T-helper 2 cell (primary cell): ENCODE measurements at places on chromosomes 5 and 9.

DNA sequence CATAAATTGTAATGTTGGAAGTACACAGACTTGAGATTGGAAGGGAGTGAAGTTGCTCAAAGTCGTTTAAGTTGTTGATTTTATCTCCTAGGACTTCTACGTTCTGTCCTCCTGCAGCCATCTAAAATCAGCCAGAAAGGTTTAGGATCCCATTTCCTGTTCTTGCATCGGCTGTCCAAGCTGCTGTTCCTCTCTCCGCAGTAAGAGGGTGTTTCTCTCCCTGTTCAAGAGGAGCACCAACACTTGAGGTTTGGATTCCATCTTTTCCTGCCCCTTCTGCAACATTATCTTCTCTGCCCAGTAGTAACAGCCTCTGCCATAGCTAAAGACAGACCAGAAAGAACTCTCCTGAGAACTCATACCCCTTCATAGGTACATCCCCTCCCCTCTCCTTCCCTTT lies 373.4 kb downstream of the GADD45G start:
- no peak for DNase-seq

- DNase-seq, result no peak
These were observed 85.6 kb upstream of the GHR start for GRCh38 chr5:42337607-42338006.

- no peak for DNase-seq
These were observed 275.2 kb upstream of the DMAC1 start for GRCh38 chr9:8074713-8075286.

GRCh38 chr9:70031141-70031545 lies 12.5 kb upstream of the MAMDC2 start:
- no peak for DNase-seq

GRCh38 chr5:157030692-157031091 lies 28.2 kb downstream of the HAVCR1 start:
- DNase-seq, result no peak

DNA sequence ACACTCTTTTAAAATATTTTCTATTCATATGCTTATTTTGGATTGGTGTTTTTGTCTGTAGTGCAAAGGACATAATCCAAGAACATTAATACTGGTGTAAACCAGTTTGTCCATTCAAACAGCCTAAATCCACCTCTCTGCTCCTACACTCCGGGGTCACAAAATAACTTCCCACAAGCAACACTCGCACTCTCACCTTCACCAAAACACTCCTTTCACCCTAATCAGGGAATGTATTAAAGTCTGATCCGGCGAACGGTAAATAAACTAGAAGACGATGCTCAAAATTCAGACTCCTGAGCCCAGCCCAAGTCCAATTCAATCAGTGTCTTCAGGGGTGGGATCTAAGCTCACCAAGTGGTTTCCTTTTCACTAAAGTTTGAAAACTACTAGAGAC lies 649 bp downstream of the AP3B1 start:
- DNase-seq, result no peak

DNA sequence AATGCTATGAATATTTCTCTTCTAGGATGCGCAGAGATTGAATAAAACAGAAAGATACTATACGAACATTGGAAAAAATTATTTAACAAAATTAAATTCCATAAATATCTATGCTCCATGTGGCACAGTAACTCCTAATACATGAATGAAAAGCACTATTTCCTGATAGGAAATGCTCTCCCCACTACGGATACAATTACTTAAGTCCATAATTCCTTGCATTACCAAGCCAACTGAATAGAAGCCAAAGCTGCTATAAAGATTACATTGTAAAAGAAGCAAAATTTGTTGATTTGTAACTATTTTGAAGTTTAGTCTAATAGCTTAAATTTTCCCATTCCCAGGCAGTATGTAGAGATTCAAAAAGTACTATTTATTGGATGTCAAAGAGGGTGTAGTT lies 61.8 kb upstream of the SNX2 start:
- DNase-seq, result no peak

DNA sequence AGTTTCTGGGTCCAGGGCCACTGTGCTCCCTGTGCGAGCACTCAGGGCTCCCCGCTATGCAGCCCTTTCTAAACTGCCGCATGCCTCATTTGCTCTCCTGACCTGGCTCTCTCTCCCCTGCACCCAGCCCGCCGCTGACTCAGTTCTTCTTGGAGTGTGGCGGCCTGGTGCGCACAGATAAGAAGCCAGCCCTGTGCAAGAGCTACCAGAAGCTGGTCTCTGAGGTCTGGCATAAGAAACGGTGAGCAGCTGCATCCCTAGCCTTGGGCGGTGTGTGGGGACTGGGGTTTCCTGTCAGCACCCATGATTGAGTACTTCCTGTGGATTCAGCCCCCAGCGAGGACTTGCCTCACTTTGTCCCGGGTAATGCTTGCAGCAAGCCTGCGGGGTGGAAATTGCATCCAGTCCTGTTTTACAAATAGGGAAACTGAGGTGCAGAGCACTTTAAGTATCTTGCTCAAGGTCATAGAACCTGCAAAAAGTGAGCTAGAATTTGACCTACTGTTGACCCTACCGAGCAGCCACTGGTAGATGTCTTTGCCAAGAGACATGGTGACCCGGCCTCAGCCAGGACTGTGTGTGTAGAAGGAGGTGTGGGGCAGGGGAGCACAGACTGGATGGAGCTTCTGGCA lies 27.9 kb downstream of the USP20 start:
- DNase-seq, result peak; percentile 67

DNA sequence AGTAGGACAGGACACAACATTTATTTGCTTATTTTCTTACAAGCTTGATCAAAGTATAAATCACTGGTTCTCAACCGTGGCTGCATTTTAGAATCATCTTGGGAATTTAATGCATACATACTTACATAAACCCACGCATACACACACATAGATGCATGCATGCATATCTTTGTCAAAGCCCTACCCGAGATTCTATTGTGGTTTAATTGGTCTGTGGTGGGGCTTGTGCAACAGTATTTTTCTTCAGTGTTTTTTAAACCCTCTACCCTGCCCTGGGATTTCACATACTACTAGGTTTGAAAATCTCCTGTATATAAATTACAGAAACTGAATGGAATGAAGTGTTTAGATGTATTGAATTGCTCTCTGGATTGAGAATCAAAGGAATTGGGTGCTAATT lies 1166.2 kb downstream of the MAT2B start:
- no peak for DNase-seq

- no peak for DNase-seq
These were observed 111.8 kb downstream of the LRRC70 start for GRCh38 chr5:62690421-62690820.

GRCh38 chr5:169670769-169671525 lies 33.9 kb downstream of the DOCK2 start:
- no peak for DNase-seq

- no peak for DNase-seq
These were observed 154.8 kb upstream of the LHFPL2 start for GRCh38 chr5:78803353-78803752.

- DNase-seq, result no peak
These were observed 321.9 kb upstream of the ACTBL2 start for GRCh38 chr5:57804505-57804904.

DNA sequence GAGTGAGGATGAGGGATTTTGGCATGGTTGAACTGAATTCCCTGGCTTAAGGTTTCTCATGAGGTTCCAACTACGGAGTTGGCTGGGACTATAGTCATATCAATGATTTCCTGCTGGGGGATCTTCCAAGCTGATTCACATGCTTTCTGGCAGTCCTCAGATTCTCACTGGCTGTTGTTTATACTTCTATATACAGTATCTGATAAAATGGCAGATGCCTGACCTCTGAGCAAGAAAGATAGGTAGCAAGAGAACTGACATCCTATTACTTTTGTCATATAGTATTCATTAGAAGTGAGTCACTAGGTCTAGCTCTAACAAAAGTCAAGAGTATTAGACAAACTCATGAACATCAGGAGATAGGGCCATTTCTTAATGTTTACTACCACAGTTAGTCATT lies 440.9 kb upstream of the EDIL3 start:
- no peak for DNase-seq

DNA sequence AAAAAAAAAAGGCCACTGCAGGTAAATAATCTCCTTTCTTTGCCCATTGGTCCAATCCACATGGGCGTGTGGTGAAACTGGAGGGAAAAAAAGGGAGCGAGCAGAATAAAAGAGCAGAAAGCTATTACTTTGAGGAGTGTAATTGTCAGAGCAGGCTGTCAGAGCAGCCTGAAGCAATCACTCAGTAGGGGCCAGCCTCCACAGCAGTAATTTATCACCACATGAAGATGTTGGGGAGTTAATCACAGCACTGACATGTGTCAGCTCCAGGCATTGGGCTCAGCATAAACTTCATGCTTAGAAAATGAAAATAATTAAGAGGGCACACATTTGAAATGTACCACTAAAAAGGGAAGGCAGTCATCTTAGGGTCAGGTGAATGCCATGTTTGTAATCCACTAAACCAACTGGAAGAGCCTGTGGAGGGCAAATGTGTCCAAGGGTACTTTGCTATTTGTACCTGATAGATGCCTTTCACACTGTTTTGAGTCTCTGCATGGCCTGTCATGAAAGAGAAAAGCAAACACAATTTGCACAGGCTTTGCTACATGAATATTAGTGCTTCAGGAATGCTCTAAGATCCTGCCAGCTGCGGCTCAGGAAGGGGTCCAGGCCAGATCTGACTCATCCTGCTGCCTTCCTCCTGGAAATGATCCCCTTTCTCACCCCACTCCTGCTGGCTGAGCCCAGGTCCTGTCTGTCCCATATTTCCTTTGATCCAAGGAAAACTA lies 2.9 kb upstream of the PTGER4 start:
- DNase-seq, result no peak

GRCh38 chr5:31442058-31442745 lies 89.7 kb downstream of the DROSHA start:
- no peak for DNase-seq

DNA sequence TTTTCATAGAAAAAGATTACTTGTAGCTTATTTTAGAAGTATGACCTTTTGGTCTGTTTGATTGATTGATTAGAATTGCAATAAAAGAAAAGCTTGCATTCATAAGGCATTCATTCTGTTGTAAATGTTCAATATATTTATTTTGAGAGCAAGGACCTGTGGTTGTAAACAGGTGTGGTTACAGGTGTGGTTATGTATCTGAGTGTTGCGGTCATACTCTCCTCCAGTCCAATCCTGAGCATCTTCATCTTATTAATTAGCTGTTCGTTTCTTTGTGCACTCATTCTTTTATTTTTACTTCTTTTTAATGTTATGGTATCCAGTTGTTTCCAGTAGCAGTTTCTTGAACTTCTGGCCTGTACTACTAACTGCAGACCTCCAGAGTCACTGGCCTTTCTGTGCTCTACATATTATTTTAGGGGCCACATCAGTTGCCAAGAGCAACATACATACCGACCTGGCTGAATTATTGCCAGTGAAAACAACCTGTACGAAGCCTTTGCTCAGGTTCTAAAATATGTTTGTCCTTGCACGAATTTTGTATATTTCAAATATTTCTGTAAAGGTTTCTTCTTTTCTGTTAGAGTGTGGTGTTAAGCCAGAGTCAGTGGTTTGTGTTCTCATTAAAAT lies 128.7 kb downstream of the CDC42SE2 start:
- no peak for DNase-seq

- no peak for DNase-seq
These were observed 188.9 kb downstream of the RAB3C start for GRCh38 chr5:58771796-58772195.

DNA sequence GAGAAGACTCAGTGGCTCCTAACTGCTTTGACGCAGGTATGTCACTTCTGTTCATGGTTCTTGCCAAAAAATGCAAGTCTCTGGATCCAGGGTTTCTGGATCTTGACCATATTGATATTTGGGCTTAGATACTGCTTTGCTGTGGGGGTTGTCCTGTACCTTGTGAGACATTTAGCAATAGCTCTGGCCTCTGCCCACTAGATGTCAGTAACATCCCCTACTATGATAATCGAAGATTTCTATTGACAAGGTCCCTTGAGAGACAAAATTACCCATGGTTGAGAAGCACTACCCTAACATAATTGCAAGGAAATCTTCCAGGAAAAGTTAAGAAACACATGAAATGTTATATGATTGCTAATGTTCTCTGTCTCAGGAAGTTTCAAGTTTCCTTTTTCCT lies 285.4 kb downstream of the TMEM232 start:
- DNase-seq, result no peak

- no peak for DNase-seq
These were observed 322.1 kb upstream of the MSX2 start for GRCh38 chr5:174402222-174402812.

GRCh38 chr5:15440434-15440833 lies 59.5 kb upstream of the FBXL7 start:
- no peak for DNase-seq

GRCh38 chr9:85859765-85860164 lies 81.2 kb upstream of the NAA35 start:
- no peak for DNase-seq

- DNase-seq, result no peak
These were observed 35.0 kb upstream of the PCSK5 start for GRCh38 chr9:75855509-75855908.

DNA sequence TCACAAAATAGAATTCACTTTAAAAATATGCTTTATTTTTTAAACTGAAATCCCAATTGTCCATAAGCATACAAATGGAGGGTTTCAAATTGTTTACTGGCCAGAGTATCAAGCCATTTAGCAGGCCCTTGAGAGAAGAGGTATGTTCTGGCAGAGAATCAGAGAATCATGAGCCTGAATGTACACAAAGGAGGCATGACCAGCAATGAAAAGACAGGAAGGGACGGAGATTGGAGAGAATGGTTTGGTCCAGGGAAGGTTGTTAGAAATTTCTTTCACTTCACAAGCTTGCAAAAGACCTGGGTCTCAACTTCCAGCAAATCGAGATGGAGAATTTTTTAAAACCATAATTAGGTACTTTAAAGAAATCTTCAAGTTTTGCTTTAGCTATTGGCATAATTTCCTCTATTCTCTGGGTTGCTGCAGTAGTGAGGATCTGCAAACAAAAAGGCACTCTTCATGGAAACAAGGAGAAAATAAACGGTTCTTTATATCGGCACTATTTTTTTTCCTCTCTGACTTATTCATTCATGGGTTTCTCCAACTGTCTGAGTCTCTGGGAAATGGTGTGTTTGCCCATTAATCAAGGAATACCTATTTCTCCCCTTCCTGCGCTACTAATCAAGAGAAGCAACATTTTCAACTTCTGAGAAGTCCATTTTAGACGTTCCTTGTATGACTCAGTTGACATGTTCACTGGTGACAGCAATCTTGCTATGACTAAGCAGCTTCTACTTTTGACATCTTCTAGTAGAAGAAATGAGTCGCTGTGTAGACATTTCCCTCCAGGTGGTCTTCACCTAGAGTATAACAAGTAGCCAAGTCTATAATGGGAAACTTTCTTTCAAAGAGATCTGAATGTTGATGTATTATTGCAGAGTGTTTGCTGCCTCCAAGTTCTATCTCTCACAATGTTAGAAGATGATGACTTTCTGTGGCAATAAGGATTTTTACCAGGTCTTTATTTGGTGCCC lies 23.1 kb upstream of the ERCC6L2 start:
- DNase-seq, result no peak

- no peak for DNase-seq
These were observed 51.8 kb upstream of the ZBTB43 start for GRCh38 chr9:126752881-126753670.
